ENCODE measurements at places on chromosomes 1 and 21. TPM values are rescaled to one million over a fixed set of nuclear protein-coding genes. Genes with fewer than 3 reads are reported as not detected.

Gene RGSL1
- not detected for total RNA-seq

GRCh38 chr1:21106709-21107108, 70.0 kb downstream of the EIF4G3 start:
- no peak for DNase-seq

GRCh38 chr1:87760155-87760554, 431.5 kb downstream of the LMO4 start:
- DNase-seq = peak; percentile 60

GRCh38 chr21:26140926-26141325, 29.6 kb downstream of the APP start:
- DNase-seq = no peak
